NK-92 treated with Interleukin-12 subunit alpha and Interleukin-12 subunit beta, amount 100 ng/mL, for 24 hours (cell line): ENCODE measurements at places on chromosomes 5 and 9.

- no peak for DNase-seq
Measured at GRCh38 chr5:169756071-169756765, 119.1 kb downstream of the DOCK2 start.

GRCh38 chr5:74310386-74310785 lies 330.1 kb downstream of the ENC1 start:
- no peak for DNase-seq

DNA sequence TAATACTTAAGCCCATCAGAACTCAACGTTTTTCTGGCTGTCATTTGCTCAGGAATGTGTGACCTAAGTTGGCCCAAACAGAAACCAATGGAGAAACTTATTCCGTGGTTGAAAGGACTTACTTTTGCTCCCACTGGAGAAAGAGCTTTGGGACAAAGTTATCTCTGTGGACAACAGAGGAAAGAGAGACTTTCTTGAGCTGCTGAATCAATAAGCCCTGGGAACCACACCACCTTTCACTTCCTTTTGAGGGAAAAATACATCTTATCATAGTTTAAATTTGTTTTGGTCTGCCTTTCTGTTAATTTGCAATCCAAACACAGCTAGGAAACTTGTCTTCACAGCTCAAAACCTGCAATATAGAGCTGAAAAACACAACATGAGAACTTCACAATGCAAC lies 62.8 kb upstream of the VCAN start:
- no peak for DNase-seq

- DNase-seq, result no peak
Measured at GRCh38 chr5:89470658-89471057, 587.7 kb upstream of the MEF2C start.

- no peak for DNase-seq
Measured at GRCh38 chr9:3433754-3434153, 92.0 kb downstream of the RFX3 start.

- no peak for DNase-seq
Measured at GRCh38 chr5:56440871-56441740, 208.0 kb upstream of the ANKRD55 start.

DNA sequence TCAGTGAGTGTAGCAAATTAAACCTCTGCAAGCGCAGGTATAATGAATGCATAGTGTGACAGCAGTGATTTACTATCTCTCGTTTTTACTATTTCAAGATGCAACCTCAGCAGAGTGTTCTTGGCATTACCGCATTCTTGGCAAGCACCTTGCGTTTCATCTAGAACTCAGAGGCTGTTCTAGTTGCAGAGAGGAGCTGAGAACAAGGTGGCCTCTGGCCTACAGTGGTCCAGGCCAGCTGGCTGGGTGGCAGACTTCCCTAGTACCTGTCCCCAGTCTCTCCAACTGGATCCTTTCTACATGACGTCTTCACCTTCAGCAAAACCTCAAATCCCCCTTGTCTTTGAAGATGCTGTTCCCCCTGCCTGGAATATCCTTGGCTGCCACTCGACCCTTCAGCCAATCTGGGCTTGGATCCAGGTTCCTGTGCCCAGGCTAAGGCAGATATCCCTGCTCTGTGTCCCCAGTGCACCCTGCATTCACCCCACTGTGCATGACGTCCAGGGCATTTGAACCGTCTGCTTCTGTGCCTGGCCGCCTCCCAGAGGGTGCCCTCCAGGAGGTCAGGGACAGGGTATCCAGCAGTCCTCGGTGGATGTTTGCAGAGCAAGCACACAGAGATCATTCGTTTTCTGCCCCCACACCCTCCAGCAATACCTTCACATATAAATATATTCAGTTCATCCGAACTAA lies 120.4 kb upstream of the CPEB4 start:
- DNase-seq, result no peak

GRCh38 chr9:78143281-78144007 lies 92.4 kb upstream of the CEP78 start:
- no peak for DNase-seq

GRCh38 chr5:160472482-160472881 lies 50.8 kb downstream of the PTTG1 start:
- DNase-seq, result no peak

DNA sequence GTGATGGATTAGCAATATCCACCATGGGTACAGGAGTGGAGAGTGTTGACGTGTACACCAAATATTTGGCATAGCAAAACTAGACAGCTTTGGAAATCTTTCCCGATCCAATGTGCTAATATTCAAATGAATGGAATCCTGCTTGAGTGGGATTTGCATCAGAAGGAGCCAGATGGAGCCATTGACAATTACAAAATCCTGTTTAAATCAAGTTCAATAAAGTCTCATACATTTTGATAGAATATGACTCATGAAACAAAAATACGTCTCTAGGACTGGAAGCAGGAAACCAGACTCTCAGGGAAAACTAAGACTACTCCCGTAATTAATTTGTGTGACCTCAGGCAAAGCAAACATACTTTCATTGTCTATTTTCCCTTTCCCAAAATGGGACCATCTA lies 13.0 kb downstream of the TNC start:
- DNase-seq, result no peak

GRCh38 chr9:70873506-70873905 lies 247.9 kb downstream of the TRPM3 start:
- DNase-seq, result no peak

GRCh38 chr5:24623031-24623430 lies 21.7 kb downstream of the CDH10 start:
- no peak for DNase-seq
